Activated CD4-positive, alpha-beta memory T cell treated with anti-CD3 and anti-CD28 coated beads for 36 hours (primary cell): ENCODE measurements at places on chromosomes 2 and 18. TPM values are rescaled to one million over a fixed set of nuclear protein-coding genes. Genes with fewer than 3 reads are reported as not detected.

GRCh38 chr2:99403084-99403483 lies 65.9 kb downstream of the EIF5B start:
- H3K27me3 ChIP-seq = no peaks in the 10 kb centered on the region
- peaks cover 46% of the 10 kb centered on the region for H3K36me3 ChIP-seq
- DNase-seq = no peak
- H3K4me3 ChIP-seq = no peak overlapping the region

GRCh38 chr2:75155115-75155514 lies 44.2 kb downstream of the TACR1 start:
- H3K36me3 ChIP-seq = peaks cover 3% of the 10 kb centered on the region
- H3K4me1 ChIP-seq = no peaks in the 10 kb centered on the region
- H3K27ac ChIP-seq = no peak overlapping the region

GRCh38 chr2:3634596-3635121 lies 23.3 kb upstream of the ALLC start:
- H3K4me1 ChIP-seq = no peaks in the 10 kb centered on the region
- H3K27ac ChIP-seq = no peak overlapping the region
- H3K36me3 ChIP-seq = no peaks in the 10 kb centered on the region
- no peak for DNase-seq

C1GALT1C1L gene
- total RNA-seq = not detected

- H3K4me1 ChIP-seq = peaks cover 2% of the 10 kb centered on the region
- no peaks in the 10 kb centered on the region for H3K36me3 ChIP-seq
- H3K27ac ChIP-seq = no peak overlapping the region
- no peak overlapping the region for H3K4me3 ChIP-seq
- no peaks in the 10 kb centered on the region for H3K27me3 ChIP-seq
These were observed 605.6 kb upstream of the SLC39A10 start for GRCh38 chr2:195051401-195051800.

- no peaks in the 10 kb centered on the region for H3K27me3 ChIP-seq
- no peaks in the 10 kb centered on the region for H3K36me3 ChIP-seq
- no peak overlapping the region for H3K4me3 ChIP-seq
These were observed 159.0 kb downstream of the NUP35 start for GRCh38 chr2:183283209-183283608.
